ENCODE measurements at places on chromosomes 4 and X. TPM values are rescaled to one million over a fixed set of nuclear protein-coding genes. Genes with fewer than 3 reads are reported as not detected.

IL13RA1 gene
- total RNA-seq, result 61.9 TPM

PPARGC1A gene
- total RNA-seq, result not detected

FAM47A gene
- not detected for total RNA-seq

INPP4B gene
- total RNA-seq, result 2.8 TPM

APLN gene
- 466 TPM for total RNA-seq

GPR143 gene
- 9.3 TPM for total RNA-seq

POU4F2 gene
- not detected for total RNA-seq

ZMYM3 gene
- total RNA-seq, result 33.1 TPM

KLB gene
- not detected for total RNA-seq

BTK gene
- total RNA-seq, result 0.13 TPM

DMRTC1B gene
- total RNA-seq, result not detected

HDX gene
- 8.2 TPM for total RNA-seq

NPY2R gene
- not detected for total RNA-seq

RASGEF1B gene
- total RNA-seq, result not detected

SH3TC1 gene
- total RNA-seq, result 192 TPM

ASMT gene
- not detected for total RNA-seq

KIT gene
- total RNA-seq, result 39.7 TPM

ODAPH gene
- not detected for total RNA-seq

BEX1 gene
- total RNA-seq, result 0.46 TPM

ZNF41 gene
- 7.5 TPM for total RNA-seq

LIMCH1 gene
- 18.6 TPM for total RNA-seq

NR3C2 gene
- total RNA-seq, result 16.4 TPM

MAGEB1 gene
- total RNA-seq, result not detected

TMEM129 gene
- total RNA-seq, result 24.8 TPM

SLC9A6 gene
- total RNA-seq, result 15.5 TPM

FAT4 gene
- total RNA-seq, result 33.2 TPM

ARHGEF38 gene
- total RNA-seq, result not detected

CT45A2 gene
- total RNA-seq, result not detected

TMSB15A gene
- 6.7 TPM for total RNA-seq

XIAP gene
- 34.5 TPM for total RNA-seq

CT47B1 gene
- total RNA-seq, result not detected

MAGEA2 gene
- not detected for total RNA-seq

FAM156B gene
- total RNA-seq, result 10.8 TPM

TCP11X2 gene
- not detected for total RNA-seq
